ENCODE measurements at places on chromosomes 2 and 18.

GRCh38 chr2:220696280-220696669 is 875.8 kb downstream of the EPHA4 start:
- DNase-seq = no peak

DNA sequence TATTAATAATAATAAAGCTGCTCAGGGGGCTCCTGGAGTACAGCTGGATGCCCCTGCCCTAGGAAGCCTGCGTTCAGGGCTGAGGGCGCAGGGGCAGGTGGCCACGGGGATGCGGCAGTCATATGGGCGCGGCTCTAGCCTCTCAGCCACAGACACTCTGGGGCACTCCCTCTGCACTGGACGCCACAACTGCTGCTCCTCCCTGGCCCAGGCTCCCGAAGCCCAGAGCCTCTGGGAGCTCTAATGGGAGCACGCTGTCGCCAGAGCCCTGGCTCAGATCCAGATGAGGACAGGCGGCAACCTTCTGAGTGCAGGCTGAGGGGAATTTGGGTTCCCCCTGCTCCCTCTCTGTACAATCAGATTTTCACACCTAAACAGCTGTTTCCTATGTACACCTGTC is 93.6 kb downstream of the MTCL1 start:
- no peak for DNase-seq

GRCh38 chr2:201798252-201798913 is 8.0 kb upstream of the CDK15 start:
- no peak for DNase-seq

- DNase-seq = no peak
These were observed 35.3 kb downstream of the MYO5B start for GRCh38 chr18:50159654-50160046.

GRCh38 chr2:847669-848068 is 103.0 kb upstream of the SNTG2 start:
- no peak for DNase-seq

DNA sequence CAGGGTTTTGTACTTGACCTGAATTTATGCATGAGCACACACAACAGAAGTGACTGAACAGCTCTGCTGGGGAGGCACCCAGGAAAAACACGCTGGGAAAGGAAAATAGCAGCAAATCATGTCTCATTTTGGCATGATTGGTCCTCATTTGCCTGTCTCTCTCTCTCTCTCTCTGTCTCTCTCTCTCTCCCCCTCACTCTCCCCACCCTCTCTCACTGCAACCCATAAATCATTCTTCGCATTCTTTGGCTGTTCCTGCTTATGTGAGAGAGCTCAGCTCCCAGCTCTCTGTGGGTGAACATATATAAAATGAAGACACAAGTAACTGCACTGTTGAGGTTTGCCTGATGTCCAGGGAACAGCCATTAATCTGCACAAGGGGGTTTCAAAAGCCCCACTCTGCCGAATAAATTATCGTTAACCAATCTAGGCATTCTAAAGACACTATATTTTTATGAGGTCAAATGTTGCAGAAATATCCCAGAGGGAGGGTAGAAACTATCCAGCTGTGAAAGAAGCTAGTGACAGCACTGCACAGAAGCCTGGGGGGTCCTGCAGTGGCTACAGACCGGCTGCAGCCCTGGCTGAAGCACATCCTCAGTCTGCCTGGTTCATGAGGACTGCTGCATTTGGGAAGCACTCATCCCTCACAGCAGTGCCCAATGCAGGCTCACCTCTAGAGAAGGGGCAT is 260.3 kb downstream of the AFF3 start:
- DNase-seq = no peak

GRCh38 chr2:150570712-150571111 is 83.2 kb upstream of the RND3 start:
- DNase-seq = no peak

DNA sequence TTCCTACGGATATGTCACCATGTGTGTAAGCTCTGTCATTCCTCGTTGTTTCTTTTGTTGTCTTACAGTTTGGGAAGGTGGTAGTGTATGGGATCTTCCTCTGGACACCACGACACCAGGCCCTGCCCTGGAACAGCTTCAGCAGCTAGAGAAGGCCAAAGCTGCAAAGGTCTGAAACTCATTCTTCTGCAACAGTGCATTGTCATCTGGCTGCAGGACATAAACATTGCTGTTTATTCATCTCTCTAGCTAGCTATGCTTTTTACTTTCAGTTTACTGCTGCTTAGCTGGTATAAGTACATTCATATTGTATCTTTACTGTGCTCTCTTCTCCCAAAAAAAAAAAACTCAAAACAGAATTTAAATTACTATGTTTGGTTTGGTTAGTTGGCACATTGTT is 39.2 kb upstream of the KCNJ13 start:
- DNase-seq = no peak

GRCh38 chr2:40105593-40105992 is 326.5 kb upstream of the THUMPD2 start:
- DNase-seq = no peak

- DNase-seq = no peak
These were observed 1.1 kb upstream of the RNU4ATAC start for GRCh38 chr2:121529439-121530211.

DNA sequence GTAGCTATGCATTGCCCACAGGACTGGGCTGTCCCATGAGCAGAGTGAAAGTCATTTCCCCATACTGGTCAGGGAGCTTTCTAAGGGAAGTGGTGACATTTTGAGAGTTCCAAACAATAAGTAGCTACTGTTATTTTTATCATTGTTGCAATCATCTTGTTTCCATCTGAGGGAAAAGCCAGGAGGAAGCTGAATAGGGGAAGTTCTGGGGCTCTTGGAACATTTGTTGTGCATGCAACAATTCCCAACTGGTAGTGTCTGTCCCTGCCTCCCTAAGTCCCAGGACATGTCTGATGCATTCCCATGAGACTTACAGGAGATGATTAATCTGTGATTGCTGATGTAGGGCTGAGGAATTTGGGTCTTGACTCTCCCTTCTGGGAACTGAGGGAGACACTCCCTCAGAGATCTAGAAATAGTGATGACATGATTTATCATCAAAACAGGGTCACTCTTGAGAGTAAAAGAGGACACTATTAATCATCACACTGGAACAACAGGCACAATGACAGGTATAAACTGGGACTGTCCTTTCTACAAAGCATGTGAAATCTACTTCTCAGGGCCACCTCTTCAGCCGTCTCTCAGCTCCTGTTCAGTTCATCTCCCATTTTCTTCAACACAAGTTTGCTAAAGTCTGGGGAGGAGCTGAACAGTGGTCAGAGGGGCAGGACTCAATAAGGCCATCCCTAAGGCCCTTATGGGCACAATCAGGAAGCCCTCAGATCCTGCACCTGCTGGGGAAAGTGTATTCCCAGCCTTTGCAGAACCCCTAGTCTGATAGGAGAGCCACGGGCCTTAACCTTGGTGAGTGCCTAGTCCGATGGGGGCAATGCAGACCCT is 28.0 kb upstream of the MARCO start:
- DNase-seq = no peak

DNA sequence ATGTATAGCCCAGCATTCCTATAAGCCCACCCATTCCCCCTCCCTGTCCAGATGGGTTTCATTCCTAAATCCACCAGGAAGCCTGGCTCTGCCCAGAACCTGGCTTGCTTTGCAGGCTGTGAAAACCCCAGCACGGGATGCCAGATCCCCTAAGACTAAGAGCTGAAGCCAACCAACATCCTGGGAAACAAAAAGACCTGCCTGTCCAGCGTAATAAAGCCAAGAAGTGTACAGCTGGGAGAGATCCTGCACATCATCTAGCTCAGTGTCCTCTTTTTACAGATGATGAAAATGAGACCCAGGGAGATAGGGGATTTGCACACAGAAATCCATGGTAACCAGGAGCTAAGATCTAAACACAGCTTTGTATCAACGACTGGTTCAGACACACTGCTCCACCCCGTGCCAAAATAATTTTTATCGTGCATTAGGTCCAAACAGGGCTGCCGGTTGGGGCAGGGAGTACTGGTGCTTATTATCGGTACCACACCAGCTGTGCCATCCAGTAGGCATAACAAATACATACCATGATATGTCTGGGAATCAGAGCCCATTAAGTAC is 2.9 kb downstream of the RND3 start:
- no peak for DNase-seq

DNA sequence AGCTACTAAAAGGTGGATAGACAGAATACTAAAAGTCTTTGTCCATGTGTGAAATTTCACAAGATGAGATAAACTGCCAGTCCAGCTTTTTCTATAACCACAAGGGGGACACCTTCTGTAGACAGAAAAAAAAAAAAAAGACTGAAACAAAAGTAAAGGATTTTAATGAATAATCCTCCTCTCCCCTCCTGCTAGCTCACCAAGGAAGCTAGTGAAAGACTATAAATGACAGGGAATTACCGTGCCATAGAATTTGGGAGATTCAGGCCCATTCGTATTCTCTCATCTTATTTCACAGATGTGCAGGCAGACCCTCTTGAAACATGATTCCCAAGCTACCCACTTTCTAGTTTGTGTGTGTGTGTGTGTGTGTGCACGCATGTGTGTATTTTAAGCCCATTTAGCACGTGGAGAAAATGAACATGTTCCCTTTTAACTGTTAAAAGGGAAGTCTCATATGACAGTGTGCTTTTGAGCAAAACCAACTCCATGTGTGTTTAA is 36.3 kb upstream of the SLC8A1 start:
- DNase-seq = no peak

GRCh38 chr2:191705701-191706100 is 27.8 kb downstream of the NABP1 start:
- DNase-seq = no peak

GRCh38 chr2:68284896-68285295 is 32.6 kb upstream of the PPP3R1 start:
- no peak for DNase-seq

GRCh38 chr2:8379549-8379948 is 302.3 kb upstream of the ID2 start:
- no peak for DNase-seq

- DNase-seq = no peak
These were observed 342.4 kb downstream of the TNS1 start for GRCh38 chr2:217660423-217660822.

DNA sequence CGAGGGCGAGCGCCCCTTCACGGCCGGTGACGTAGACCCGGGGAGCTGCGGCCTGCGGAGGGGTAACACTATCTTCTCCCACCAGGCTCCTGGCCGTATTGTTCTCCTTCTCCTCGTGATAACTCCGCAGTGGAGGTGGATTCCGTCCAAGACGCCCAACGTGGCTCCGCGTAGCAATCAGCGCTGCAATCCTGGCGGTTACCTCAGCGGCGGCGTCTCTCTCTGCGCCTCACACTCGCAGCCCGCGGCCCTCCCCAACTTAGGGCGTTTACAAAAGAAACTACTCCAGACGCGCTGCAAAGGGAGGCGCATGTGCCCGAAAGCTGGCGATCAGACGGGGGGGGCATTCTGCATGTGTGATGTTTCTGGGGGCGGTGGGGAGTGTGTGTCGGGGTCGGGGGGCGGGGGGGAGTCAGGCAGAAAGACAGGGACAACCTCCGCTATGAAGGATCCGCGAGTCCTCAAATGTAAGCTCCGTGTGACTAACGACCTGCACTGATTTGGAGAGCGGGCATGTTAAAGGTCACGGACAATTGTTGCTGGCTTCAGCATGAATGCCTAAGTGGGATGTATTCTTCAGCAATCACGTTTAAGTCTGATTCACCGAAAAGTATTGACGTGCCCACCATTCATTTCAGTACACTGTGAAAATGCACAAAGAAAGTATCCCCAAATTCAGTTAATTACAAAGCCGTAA is 1.3 kb upstream of the ZNF516 start:
- peak; percentile 46 for DNase-seq

- DNase-seq = no peak
These were observed 156.6 kb downstream of the TWIST2 start for GRCh38 chr2:239004274-239005015.

GRCh38 chr2:151760139-151760650 is 25.9 kb upstream of the NEB start:
- no peak for DNase-seq

DNA sequence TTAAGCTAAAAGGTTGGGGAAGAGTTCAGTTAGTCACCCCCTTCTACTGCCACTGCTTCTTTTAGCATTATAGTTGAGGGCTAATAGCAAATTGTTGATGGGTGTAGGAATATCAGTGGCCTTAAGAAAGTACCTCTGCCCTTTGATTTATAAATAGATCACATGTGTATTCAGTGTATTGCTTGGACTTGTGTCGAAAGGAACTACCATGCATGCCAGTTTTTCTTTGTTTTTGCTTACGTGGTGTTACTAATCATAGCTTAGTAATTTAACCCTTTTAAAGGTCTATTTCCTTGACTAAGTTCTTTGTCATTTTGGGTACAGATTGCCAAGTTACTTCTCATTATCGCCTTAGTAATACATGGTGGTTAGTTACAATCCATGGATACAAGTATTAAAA is 85.6 kb downstream of the MIB1 start:
- DNase-seq = no peak

DNA sequence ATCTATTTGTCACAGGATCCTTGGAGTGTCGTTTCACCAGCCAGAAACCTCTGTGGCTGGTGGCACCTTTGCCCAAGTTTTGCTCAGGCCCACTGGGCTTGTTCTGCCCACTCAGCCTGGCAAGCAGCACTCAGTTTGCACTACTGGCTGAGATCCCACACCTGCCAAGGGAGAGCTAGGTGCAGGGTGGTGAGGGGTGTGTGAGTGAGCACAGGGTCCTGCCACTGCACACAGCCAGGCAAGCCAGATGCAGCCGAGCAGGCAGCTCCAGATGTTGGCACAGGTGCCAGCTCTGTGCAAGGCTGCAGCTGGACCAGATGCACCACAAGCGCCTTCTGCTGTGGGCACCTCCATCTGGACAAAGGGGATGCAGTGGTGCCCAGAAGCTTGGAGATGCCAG is 281.7 kb upstream of the UBE2E3 start:
- DNase-seq = no peak

GRCh38 chr2:195711478-195711877 is 54.5 kb downstream of the SLC39A10 start:
- DNase-seq = no peak

GRCh38 chr18:32906506-32907310 is 133.9 kb upstream of the KLHL14 start:
- no peak for DNase-seq

DNA sequence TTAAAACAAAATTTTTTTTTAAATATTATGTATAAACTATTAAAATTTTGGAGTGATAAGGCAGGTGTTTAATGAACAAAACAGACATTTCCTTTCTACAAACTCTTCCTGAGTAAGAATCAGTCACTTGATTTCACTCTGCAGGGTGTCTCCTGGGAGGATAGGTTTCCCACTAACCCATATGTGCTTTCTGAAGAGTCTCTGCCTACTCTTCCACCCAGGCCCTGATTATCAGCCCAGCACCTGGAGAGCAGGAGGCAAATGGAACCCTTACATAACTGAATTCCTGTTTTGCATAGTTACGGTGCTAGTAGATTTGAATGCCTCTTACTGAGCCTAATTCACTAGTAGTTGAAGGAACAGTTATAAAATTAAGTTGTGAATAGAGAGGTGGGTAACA is 1718.6 kb downstream of the SUCLG1 start:
- DNase-seq = no peak

GRCh38 chr18:6732952-6733351 is 3.4 kb downstream of the ARHGAP28 start:
- no peak for DNase-seq

Data from CD4-positive, alpha-beta T cell treated with Interleukin-10 for 1 hour (primary cell).